Activated CD8-positive, alpha-beta memory T cell treated with anti-CD3 and anti-CD28 coated beads for 4 hours (primary cell): ENCODE measurements at places on chromosomes 16 and 17.

DNA sequence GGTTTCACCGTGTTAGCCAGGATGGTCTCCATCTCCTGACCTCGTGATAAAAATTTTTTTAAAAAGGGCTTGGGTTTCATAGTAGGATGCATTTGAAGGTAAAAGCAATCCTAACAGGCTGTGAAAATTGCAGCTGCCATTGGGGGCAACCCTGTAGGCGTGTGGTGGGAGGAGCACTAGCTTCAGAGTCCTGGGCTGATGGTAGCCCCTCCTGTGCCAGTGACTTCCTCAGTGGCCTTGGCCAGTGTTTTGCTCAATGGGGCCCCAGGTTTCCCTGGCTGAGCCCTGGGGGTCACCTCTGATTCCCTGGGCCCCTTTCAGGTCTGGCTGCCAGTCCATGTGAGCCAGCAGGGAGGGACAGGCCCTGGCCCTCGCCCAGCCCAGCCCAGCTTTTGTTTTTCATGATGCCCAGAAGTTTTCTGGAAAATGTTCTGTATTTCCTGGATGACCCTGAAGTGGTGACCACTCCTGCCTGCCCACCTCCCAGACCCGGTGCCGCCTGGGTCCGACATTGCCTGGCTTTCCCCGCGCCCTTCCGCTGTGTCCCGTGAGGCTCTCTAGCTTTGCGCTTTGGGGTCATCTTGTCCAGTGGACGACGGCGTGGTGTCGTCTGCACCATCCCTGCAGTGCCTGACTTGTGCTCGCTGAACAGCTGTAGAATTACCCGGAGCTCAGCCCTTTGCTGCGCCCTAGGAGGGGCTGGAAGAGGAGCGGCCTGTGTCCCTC lies 9.4 kb downstream of the MGRN1 start:
- no peak for DNase-seq

DNA sequence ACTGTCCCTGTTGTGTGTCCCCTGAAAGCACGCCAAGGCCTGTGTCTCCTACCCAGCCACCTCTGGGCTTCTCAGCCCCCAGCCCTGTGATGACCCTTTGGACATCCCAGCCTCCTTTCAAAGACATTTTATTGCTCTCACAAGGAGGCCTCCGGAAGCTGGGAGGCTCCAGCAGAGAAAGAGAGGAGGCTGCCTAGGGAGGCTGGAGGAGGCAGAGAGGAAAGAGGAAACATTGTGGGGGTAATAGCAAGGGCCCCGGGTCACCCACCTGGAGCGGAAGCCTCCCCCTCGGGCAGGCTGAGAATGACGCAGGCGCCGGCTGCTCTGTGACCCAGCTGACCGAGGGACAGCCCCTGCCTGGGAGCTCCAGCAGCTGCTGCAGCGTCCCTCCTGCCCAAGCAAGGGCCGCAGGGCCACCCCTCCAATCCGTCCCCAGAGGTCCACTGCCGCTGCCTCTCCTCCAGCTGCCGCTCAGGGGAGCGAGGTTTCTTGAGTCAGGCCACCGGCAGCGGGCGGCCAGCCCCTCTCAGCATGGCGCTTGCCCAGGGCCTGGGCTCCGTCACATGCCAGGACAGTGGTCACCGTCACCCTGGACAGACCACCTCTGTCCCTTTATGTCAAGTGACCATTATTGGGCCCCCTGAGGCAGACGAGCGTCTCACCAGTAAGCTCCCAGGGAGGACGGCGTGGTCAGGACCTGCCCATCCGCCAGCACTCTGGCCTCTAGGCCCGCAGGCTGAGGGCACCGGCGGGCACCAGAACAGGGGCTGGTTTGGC lies 29.3 kb downstream of the ACTG1 start:
- DNase-seq: no peak

- DNase-seq: no peak
Observed at GRCh38 chr17:69246726-69247375, 18.2 kb upstream of the ABCA10 start.

DNA sequence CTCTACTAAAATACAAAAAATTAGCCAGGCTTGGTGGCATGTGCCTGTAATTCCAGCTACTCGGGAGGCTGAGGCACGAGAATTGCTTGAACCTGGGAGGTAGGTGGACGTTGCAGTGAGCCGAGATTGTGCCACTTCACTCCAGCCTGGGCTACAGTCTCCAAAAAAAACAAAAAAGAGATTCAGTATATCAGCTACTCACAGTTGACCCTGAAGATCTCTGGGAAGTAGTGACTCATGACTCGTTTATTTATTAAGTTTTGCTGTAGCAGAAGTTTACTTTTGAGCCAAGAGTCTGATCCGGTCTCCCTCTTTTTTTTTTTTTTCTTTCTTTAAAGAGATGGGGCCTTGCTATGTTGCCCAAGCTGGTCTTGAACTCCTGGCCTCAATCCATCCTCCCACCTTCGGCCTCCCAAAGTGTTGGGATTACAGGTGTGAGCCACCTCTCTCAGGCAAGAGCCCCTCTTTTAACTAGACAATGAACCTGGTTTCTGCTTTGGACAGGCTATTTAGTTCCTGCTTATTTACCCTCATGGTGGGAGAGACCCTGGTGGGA lies 4.4 kb downstream of the MVP start:
- no peak for DNase-seq

DNA sequence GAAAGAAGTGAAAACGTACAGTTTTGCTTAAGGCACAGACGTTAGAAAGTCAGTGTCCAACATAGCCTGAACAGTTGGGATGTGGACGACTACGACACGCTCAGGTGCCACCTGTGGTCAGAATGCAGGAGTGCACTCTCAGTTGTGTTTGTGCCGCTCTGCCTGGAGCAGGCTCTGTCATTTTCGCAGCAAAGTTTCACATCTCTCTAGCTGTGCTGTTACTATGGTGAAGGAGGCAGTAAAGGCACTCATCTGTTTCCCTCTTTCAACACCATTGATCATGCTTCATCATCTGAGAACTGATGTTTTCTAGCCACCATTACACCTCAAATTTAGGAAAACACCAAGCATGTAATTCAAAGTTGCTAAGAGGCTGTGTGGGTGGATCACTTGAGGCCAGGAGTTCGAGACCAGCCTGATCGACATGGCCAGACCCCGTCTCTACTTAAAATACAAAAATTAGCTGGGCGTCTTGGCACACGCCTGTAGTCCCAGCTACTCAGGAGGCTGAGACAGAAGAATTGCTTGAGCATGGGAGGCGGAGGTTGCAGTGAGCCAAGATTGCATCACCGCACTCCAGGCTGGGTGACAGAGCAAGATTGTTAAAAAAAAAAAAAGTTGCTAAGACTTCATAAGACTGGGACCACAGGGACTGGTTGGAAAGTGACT lies 44.9 kb upstream of the DNAJA2 start:
- DNase-seq: no peak

DNA sequence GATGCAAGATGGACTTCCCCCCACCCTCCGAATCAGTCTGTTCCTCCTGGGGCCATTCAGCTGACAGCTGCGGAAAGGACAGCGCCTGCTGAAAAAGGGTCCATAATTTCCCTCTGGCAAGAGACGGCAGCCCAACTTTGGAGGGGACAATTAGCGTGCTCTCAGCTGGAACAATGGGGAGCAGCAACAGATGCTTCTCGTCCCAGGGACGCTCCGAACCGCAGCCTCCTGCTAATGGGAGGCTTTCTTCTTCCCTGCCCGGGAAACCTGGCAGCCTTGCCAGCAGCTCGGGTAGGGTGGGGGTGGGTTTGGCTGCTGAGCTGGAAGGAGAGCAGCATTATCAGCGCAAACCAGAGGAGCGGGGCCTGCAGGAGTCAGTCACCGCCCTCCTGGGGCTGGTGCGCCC lies 500.0 kb upstream of the SALL1 start:
- DNase-seq: no peak

DNA sequence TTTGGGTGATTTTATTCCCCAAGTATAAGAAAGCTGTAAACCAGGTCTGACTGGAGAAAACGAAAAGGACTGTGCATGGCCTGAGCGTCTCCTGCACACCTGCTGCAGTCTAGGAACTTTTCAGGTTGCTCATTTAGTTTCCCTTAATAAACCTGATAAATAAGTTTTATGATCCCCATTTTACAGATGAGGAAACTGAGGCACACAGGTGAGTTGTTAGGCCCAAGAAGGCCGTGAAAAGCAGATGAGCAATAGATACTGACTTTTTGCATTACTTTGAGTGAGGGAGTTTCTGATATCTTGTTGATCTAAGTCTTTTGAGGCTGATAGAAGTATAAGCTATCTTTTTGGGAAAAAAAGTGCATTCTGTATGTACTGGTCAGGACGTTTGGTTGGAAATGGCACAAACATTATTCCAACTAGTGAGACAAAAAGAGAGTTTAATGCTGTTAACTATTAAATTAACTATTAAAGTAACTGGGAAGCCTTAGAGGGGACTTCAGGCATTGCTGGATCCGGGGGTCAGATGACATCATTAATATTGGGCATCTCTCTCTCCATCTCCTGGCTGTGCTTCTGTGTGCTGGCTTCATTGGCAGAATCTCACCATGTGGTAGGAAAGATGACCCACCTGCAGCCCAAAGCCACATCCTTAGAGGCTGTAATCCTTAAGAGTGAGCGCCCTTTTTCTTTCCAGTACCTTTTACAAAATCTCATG lies 163.4 kb downstream of the CMIP start:
- DNase-seq: no peak

- no peak for DNase-seq
Observed at GRCh38 chr17:63785556-63785955, 11.6 kb downstream of the DDX42 start.

DNA sequence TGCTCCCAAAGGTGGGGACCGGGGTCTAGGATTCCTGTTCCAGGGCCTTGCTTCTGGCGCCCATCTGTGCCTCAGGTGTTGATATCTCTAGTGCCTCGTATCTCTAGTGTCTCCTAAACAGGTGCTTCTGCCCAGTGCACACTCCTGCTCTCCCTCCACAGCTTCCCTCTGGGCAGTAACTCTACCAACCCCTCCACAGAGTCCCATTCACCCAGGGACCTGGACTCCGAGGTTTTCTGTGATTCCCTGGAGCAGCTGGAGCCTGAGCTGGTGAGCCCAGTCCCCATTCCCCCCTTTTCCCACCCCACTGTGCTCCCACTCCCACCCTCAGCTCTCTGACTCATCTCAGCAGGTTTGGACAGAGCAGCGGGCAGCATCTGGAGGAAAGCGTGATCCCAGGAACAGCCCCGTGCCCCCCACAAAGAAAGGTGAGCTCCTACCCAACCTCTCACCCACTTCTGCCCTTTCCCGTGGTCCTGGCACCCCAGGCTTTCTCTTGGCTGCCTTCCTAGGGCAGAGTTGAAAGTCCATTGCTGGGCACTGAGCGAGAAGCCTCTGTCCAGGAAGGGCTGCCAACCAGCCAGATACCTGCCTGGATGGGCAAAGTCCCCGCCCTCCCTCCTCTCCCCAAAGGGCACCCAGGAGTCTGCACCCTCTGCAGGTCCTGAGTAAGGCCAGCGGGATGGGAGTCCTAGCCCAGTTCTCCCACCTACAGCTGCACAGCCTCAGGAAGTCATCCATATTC lies 2.2 kb downstream of the ACBD4 start:
- no peak for DNase-seq

- no peak for DNase-seq
Observed at GRCh38 chr17:73614256-73614655, 30.0 kb downstream of the SDK2 start.

- no peak for DNase-seq
Observed at GRCh38 chr16:1792836-1793577, 498 bp downstream of the IGFALS start.

GRCh38 chr17:7523033-7523432 lies 25.8 kb upstream of the TNFSF12 start:
- no peak for DNase-seq

GRCh38 chr17:42598905-42599304 lies 10.3 kb downstream of the RETREG3 start:
- no peak for DNase-seq

DNA sequence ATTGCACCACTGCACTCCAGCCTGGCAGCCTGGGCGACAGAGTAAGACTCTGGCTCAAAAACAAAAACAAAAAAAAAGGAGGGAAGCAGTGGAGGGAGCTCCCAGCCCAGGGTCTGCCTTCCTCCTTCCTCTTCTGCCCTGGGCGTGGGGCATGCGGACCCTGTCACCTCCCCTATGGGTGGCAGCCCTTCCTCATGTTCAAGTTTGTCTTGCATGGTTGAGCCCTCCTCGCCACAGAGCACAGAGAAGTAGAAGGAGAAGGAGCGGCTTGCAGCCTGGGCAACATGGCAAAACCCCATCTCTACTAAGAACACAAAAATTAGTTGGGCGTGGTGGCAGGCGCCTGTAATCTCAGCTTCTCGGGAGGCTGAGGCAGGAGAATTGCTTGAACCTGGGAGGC lies 21.4 kb upstream of the TIMP2 start:
- DNase-seq: no peak

- DNase-seq: no peak
Observed at GRCh38 chr17:52892334-52892733, 733.8 kb upstream of the CA10 start.

DNA sequence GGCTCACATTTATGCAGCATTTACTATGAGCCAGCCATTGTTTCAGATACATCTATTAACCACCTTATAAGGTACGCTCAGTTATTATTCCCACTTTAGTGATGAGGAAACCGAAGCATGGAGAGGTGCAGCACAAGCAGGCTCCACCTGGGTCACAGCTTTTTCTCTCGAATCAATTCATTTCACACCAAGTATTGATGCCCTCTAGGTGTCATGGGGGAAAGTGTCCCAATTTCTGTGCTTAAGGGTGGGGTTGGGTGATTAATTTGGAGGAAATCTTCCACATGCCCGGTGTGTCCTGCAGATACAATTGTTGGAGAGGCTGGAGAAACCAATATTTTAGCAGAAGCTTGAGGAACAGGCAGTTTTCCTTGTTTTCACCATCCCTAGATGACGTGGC lies 62.7 kb upstream of the DNAJA2 start:
- DNase-seq: no peak

DNA sequence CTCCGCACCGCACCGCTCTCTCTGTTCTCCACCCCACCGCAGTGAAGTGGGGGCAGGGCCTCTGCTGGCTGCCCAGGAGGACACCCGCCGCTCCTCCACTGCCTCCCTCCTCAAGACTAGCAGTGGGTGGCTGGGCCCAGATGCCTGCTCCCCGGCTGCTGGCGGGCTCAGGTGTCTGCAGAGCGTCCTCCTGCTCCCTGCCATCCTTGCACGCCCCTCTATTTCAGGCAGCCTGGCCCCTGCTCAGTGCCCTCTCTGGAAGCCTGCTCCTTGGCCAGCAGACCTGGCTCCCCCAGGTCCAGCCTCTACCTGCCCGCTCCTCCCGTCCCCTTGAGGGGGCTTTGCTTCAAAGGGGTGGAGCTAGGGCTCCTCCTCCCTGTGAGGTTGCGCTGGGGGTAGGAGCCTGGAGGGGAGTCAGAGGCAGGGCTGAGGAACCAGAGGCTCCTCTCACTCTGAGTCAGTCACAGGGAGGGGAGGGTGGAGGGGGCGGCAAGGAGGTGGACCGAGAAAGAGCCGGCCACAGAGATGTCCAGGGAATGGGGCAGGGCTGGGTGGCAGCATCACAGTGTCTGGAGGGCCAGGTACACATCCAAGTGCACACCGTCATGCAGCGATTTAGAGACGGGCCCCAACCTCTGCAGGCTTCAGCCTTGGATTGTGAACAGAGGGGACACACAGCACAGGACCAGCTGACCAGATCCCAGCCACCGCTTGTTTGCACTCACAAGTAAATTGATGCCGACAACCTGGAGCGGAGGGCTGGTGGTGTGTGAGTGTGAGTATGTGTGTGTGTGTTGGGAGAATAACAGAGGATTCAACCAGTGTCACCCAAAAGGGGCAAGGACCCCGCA lies 9.8 kb upstream of the TMEM92 start:
- DNase-seq: no peak

GRCh38 chr16:87964049-87964659 lies 12.9 kb downstream of the BANP start:
- DNase-seq: no peak

GRCh38 chr17:16439303-16439791 lies 24.0 kb downstream of the TRPV2 start:
- DNase-seq: no peak

- no peak for DNase-seq
Observed at GRCh38 chr17:48571024-48571818, 6.9 kb downstream of the HOXB4 start.

- DNase-seq: no peak
Observed at GRCh38 chr17:70310221-70310672, 140.9 kb downstream of the KCNJ2 start.
